Hematopoietic multipotent progenitor cell treated with erythropoietin and hydrocortisone succinate and interleukin-3 and kit ligand, for 17 days (in vitro differentiated cells): ENCODE measurements at places on chromosomes 1 and 21.
A peak's percentile ranks its signal among the peaks of the same experiment; 100 is the strongest.

DNA sequence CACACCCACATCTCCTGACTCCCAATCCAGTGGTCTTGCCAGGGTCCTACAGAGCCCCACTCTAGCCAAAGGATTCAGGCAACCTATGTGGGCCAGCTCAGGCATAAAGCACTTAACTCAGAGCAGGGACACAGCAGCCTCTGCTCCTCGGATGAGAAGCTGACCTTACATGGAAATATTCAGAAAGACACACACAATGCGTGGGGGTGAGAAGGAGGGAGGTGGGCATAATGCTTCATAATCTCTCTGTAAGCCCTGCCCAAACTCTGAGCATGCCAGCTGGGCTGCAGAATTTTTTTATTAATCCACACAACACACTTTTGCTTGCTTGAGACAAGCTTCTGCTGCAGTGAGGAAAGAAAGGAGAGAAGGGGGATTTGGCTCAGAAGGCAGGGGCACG lies 21.6 kb downstream of the KCND3 start:
- no peak for DNase-seq

GRCh38 chr21:29943885-29944284 lies 4.1 kb upstream of the GRIK1 start:
- no peak for DNase-seq

- DNase-seq: peak; percentile 61
These were observed 19.4 kb downstream of the ENO1 start for GRCh38 chr1:8858888-8859706.

- no peak for DNase-seq
These were observed 673.3 kb downstream of the KCNT2 start for GRCh38 chr1:195934817-195935553.

- no peak for DNase-seq
These were observed 3.5 kb upstream of the SLC44A5 start for GRCh38 chr1:75614399-75614756.
